CMK (cell line): ENCODE measurements at places on chromosomes 16 and 17.

DNA sequence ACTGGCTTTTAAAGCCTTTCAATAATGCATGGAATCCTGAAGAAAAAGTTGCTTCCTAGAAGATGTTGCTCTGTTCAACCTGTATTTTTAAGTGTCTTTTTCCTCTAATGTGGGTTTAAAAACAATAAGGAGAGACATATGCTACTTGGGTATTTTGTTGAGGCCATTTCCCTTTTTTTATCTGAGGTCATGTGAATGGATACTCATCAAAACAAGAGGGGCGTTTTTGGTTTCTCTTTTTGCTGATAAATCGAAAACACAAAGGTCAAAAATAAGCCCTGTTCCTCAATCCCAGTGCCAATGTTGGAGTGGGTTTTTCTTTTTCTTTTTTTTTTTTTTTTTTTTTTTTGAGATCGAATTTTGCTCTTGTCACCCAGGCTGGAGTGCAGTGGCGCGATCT is 468.0 kb upstream of the RBFOX1 start:
- DNase-seq: no peak

GRCh38 chr16:11089504-11090124 is 145.2 kb downstream of the CLEC16A start:
- DNase-seq: no peak

DNA sequence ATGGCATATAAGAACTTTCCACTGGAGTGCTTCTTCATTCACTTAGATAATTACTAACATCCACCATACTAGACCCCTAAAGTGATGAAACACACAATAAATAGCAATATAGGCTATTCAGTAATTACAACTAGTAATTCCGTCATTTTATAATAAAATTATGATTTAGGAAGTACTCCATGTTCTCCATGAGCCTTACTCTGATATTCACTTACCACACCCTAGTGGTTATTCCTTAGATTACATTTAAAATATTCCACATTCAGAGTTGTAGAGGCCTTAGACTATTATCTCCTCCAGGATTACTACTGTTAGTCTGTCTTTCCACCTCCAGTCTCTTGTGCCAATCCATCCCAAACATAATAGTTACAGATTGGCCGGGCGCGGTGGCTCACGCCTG is 62.4 kb downstream of the STH start:
- no peak for DNase-seq

DNA sequence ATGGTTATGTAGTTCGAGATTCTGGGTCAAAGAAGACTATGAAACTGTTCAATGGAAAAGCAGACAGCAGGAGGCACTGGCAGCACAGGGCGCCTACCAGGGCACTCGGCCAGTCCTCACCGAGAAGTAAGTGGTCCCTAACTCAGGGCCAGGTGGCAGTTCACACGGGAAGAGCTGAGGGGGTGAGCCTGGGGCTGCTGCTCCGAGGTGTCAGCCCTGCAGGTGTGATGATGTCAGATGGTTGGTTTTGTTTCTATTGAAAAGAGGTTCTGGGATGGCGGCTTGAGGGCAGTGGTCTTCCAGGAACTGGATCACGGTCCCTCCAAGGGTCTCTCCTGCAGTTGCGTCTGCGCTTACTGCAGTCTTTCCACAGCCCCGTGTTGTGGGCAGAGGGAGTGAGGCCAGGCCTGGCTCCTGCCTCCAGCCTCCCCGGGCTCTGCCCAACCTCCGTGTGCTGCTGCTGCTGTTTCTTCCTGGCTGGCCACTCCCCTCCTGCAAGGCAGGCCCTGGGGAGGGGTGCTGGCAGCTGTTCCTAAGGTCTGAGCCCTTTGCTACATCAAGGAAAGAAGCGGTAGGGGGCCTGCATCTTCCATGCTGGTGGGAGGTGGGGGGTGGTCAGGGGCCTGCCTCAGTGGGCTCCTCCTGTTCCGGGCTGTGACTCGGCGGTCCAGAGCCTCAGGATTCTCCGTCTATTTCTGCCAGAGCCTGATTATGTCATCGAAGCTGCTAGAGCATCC is 22.6 kb downstream of the RNF213 start:
- DNase-seq: no peak

DNA sequence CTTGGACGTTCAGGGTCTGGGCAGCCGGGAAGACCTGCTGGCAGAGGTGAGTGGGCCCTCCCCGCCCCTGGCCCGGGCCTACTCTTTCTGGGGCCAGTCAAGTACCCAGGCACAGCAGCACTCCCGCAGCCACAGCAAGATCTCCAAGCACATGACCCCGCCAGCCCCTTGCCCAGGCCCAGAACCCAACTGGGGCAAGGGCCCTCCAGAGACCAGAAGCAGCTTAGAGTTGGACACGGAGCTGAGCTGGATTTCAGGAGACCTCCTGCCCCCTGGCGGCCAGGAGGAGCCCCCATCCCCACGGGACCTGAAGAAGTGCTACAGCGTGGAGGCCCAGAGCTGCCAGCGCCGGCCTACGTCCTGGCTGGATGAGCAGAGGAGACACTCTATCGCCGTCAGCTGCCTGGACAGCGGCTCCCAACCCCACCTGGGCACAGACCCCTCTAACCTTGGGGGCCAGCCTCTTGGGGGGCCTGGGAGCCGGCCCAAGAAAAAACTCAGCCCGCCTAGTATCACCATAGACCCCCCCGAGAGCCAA is 8.6 kb upstream of the ABCC3 start:
- DNase-seq: peak; percentile 43

DNA sequence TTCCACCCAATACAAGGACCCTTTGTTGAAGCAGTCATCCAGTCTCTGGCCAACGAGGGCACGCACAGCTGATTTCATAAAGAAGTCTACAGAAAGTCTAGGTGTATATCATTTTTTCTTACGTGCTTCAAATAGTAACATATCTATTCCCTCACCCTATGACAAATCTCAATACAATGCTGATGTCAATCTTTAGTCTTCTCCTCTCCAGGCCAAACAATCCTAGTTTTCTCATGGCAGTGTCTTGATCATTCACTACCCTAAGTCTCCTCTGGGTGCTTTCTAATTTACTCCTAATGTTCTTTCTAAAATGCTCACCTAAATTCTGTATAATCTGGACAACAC is 92.6 kb downstream of the CACNG1 start:
- no peak for DNase-seq

- no peak for DNase-seq
Observed at GRCh38 chr17:53924530-53925455, 102.1 kb downstream of the KIF2B start.

GRCh38 chr17:4657678-4658077 is 16.2 kb upstream of the ALOX15 start:
- DNase-seq: no peak
